ENCODE measurements at places on chromosomes 11 and 22. TPM values are rescaled to one million over a fixed set of nuclear protein-coding genes. Genes with fewer than 3 reads are reported as not detected.

POU2AF2 gene
- not detected for total RNA-seq

CASP1 gene
- total RNA-seq = 2.2 TPM

C11orf91 gene
- total RNA-seq = not detected

OR56A1 gene
- total RNA-seq = 0.05 TPM

PLAAT5 gene
- 0.52 TPM for total RNA-seq
